ENCODE measurements at places on chromosomes 3 and 15. TPM values are rescaled to one million over a fixed set of nuclear protein-coding genes. Genes with fewer than 3 reads are reported as not detected.

GRCh38 chr3:158107605-158108444 is 1.6 kb upstream of the SHOX2 start:
- DNase-seq = no peak
- no peaks in the 10 kb centered on the region for H3K36me3 ChIP-seq
- peak overlapping the region; percentile 78 for H3K4me3 ChIP-seq
- peaks cover 66% of the 10 kb centered on the region for H3K27me3 ChIP-seq

DNA sequence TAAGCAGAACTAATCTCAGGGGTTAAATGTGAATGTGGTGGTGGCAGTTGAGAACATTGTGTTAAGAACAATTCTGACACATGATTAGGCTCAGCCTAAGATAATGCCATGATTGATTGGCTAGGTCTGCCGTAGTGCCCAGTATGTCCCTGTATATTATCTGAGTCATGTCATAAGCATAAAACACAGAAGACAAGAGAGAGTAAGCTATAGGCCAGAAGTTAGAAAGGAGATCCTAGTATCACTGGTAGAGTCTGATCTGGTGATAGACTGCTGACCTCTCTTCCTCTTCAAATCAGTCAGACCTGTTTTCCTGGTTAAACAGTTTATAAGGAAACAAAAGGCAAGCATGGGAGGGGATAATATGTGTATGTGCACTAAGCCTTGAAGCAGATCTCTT is 30.1 kb upstream of the ATP8B4 start:
- no peak overlapping the region for H3K27ac ChIP-seq
- no peaks in the 10 kb centered on the region for H3K36me3 ChIP-seq
- no peaks in the 10 kb centered on the region for H3K4me1 ChIP-seq
- H3K27me3 ChIP-seq = no peaks in the 10 kb centered on the region
- no peak for DNase-seq
- no peak overlapping the region for H3K4me3 ChIP-seq

- H3K27me3 ChIP-seq = no peaks in the 10 kb centered on the region
- no peak overlapping the region for H3K4me3 ChIP-seq
- H3K27ac ChIP-seq = no peak overlapping the region
- no peaks in the 10 kb centered on the region for H3K4me1 ChIP-seq
- DNase-seq = no peak
These were observed 13.5 kb downstream of the GUCA1C start for GRCh38 chr3:108940166-108940565.

Gene GOLGA8G
- not detected for total RNA-seq

Gene NME9
- total RNA-seq = not detected
